Left renal cortex interstitium (tissue), 4 donors: ENCODE measurements at places on chromosomes 13 and 19.

DNA sequence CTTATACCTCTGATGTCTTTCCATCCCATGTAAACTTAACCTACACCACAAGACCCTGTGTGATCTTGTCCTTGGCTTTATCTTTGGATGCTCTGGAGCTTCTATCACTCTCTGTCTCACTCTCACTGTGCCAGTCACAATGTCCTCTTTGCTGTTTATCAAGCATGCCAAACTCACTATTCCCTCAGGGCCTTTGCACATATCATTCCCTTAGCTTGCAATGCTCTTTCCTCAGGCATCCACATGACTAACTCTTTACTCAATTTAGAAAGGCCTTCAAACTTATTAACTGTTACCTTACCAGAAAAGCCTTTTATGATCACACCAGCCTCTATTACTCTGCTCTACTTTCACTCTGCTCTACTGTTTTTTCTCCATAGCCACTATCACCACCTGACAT, 354.1 kb downstream of the RFC3 start:
- no peak for DNase-seq

DNA sequence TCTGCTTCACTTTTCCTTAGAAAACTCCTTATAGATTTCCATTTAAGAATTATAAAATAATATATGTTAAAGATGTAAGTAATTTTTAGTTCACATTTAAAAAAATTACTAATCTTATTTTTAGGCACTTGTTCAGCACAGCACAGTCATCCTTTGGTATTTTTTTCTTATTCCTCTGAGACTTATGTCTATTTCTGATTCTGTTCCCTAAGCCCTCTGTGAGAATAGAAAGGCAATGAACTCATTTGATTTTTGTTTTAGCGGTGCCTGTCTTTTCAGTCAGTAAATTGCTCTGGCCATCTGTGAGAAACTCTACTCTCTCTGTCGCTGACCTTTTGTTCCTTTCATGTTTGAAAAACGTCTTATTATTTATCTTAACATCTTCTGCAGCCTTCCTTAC, 168.1 kb downstream of the PCDH17 start:
- DNase-seq, result no peak

DNA sequence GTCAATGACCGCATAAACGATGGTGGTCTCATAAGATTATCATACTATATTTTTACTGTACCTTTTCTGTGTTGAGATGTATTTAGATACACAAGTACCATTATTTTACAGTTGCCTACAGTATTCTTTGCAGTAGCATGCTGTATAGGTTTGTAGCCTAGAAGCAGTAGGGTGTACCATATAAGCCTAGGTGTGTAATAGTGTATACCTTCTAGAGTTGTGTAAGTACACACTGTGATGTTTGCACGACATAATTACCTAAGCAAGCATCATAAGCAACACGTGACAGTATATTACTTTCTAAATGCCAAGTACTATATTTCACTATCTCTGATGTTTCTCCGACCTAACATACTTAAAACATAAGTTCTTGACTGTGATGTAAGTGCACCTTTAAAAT, 2.7 kb downstream of the LPAR6 start:
- DNase-seq, result no peak

DNA sequence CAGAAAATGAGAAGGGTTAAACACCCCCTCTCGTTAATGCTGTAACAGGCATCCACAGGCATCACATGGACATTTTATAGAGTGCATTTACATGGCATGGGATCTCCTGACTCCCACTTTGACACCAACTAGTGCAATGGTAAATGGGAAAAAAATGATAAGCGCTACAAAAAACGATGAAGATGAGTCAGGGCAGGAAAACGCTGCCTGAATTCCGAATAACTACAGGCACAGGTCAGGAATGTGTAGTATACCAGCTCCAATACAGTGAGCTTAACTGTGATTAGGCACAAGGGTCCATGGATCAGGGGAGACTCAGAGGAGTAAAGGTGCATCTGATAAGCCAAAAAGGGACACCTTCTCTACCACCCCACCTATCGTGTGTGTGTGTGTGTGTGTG, 223.6 kb downstream of the FOXO1 start:
- DNase-seq, result no peak

DNA sequence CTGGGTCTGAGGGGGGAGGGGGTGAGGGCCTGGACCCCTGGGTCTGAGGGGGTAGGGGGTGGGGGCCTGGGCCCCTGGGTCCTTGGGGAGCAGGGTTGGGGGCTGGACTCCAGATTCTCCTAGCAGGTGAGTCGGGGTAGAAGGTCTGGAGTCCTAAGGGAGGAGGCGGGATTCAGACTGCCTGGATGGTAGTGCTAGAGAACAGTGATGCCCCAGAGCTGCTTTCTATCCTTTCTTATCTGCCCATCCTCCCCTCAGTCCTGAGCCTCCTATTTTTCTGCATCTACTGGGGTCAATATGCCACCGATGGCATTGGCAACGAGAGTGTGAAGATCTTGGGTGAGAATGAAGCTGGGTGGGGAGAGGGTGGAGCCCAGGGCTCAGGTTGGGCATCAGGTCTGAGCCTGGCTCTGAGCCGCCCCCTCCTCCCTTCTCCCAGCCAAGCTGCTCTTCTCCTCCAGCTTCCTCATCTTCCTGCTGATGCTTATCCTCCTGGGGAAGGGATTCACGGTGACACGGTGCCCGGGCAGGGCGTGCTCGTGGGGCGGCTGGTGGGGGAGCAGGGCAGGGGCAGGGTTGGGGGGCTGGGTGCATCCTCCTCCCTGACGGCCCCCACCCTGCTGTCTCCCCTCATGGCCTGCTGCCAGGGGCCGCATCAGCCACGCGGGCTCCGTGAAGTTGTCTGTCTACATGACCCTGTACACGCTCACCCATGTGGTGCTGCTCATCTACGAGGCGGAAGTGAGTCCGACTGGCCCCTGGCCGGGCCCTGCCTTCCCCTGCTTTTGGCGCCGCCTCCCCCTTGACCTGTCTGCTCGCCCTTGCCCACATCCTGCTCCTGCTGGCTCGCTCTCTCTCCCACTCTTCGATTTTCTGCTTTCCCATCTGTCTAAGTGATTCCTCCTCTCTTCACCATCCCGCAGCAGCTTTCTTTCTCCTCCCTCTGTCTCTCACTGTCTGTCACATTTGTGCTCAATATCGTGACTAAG, 3.4 kb downstream of the TMEM145 start:
- DNase-seq, result no peak
